ENCODE measurements at places on chromosomes 3 and 15.

DNA sequence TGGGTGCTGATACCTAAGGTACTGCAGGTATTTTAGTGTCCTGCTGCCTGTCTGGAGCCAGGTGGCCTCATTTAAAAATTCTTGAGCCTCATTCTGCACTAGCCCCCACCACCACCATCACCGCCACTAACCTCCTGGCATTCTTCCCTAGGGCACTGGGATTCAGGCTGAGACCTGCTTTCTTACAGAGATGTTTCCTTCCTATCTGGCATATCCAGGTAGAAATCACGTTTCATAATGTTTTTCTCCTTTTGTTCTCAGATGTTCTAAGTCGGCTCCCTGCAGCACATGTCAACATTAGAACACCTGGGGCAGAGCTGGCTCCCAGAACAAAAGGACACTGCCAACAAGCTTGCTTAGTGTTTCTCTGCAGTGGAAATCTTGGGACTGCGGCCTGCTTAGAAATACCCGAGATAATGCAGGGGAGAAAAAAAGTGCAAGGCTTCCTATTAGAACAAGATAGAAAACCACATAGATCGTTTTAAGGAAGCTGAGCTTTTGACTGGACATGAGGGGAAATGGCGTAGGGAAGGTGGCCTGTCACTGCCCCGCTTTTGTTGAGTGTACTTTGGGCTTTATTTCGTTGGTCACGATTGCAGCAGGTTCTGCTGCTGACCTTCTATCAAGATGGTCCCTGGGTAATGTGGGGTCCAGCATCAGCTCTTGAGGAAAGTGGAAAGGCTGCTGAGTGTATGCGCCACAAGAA, 59.6 kb upstream of the PPARG start:
- DNase-seq = peak; percentile 29

DNA sequence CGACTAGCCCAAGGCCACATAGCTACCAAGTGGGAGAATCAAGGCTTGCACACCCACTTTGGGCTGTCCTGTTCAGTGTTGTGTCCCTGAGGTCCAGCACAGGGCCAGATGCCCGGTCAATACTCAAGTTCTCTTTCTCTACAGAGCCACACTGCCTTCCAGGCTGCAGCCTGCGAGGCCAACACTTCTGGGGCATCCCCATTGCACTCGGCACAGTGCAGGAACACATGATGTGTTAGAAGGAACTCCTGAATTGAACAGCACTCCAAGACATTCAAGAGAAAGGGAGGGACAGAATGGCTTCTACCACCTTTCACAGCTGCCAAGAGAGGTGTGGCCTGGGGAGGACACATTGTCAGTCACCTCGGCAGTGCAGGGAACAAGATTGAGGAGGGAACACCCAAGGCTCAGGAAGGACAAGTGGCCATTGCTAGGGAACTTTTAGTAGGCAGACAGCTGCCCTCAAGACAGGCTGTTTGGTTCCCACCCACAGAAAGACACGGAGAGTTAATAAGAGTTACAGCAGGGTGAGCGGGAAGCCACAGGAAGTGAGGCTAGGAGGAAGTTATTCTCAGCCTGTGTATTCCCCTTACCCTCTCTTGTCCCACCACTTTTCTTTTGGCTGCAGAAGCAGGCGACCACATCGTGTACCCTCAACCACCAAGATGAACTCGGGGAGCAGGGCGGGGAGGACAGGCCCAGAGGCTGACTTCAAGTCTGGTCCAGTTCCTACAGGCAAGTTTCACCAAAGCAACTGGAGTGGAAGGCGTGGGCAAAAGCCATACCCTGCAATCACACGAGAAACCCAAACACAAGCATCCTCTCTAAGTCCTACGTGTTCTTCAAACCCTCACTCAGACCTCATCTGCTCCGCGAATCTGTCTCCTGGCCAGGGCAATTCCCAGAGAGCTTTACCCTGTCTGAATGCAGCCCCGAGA, 69.4 kb downstream of the SRGAP3 start:
- DNase-seq = no peak

DNA sequence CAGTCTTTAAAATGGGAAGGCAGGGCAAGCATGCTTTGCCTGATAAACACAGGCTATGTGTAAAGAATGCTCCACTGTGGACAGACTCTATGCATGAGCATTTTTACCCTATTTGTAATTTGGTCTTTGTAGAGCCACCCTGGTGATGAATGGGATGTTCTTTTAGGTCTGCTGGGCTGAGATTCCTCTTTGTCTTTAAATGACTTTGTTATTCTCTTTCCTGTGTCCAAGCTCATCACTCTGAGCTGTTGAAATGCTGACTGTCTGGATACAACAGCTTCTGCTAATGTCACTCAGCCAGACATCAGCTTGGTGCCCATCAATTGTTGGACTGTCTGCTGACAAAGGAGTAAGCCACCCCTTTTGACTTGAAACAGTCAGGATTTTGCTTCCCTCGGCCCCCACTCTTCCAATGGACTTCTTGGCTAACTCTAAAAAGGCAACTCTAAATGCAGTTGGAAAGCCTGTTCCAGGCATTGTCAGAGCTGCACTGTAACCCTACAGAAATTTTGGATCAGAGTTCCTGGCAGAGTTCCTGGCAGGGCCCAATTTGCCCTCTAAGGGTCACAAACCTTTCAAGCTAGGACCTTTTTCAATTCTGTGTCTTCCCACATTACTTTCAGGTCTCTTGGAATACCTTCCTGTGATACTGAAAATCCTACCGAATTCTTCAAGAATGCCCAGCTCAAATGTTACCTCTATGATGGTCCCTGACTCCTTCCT, 40.5 kb upstream of the EIF1B start:
- DNase-seq = no peak

GRCh38 chr3:6099458-6100075, 761.3 kb upstream of the GRM7 start:
- DNase-seq = no peak

GRCh38 chr3:68059628-68060152, 405.3 kb upstream of the SUCLG2 start:
- no peak for DNase-seq

- DNase-seq = no peak
Measured at GRCh38 chr3:110479731-110480130, 591.9 kb upstream of the NECTIN3 start.

DNA sequence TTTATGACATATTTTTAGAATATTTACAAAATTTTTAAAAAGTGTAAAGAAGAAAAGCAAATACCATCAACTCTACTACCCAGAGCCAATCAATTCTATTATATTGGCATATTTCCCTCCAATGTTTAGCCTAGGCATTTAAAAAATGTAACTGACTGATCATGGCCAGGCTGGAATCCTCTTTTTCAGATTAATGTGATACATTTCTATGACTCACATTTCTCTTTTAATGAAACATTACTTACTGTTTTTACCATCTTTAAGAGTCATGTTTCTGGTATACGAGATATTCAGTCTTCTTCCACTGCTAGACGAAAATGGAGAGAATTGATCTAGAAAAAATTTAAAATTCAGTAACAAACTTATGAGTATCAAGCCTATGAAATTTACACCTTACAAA, 53.4 kb upstream of the DCUN1D1 start:
- DNase-seq = no peak

DNA sequence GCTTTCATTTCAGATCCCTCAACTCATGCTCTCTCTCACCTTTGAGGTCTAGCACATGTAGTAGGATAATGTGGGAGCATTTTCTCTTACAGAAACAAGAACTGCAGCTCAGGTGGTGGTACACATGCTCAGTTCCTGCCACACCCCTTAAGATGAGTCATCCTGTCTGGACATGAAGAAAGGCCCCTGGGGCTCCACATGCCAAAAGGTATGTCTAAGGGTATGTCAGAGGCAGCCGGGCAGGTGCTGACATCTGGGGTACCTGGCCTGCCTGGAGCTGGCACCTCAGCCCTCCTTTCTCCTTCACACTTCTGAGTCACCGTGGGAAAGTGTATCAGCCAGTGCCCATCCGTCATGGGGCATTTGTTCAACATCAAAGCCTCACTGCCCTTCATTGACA, 209.9 kb downstream of the OCA2 start:
- DNase-seq = no peak

GRCh38 chr3:172449466-172450149, 1.4 kb upstream of the GHSR start:
- no peak for DNase-seq

- DNase-seq = no peak
Measured at GRCh38 chr3:26029321-26029720, 239.4 kb downstream of the OXSM start.

- no peak for DNase-seq
Measured at GRCh38 chr15:98866511-98866910, 141.1 kb downstream of the PGPEP1L start.

DNA sequence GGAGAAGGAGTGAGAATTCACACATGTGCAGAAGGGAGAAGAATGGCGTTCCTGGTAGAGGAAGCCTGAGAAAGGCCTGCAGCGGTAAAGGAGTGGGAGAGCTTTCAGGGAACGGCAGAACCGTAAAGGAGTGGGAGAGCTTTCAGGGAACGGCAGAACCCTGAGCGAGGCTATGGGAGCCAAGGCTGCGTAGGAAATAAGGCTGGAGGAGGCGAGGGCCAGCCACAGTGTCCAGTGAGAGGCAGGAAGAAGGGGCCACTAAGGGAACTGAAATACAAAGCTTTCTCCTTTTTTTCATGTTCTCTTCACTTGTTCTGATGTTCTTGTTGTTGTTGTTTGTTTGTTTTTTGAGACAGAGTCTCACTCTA, 41.6 kb downstream of the GOLGA6L10 start:
- no peak for DNase-seq

DNA sequence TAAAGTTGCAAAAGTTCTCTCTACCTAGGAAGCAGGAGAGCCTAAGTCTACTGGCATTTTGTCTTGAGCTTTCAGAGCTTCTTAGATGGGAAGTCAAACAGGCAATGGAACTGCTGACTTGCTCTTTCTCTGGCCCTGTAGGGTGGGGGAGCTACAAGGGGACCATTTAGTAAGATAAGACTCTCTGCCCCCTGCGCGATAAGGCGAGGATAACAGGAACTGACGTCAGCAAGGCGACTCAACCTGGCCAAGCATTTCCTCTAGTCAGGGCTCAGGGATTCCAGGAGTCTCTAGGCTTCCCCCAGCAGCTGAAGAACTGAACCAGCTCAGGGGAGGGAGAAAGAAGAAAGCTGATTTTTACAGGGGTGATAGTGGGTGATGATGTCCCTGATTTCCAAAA, 5.8 kb downstream of the RARB start:
- no peak for DNase-seq

GRCh38 chr3:37899711-37900306, 38.1 kb downstream of the CTDSPL start:
- no peak for DNase-seq

- no peak for DNase-seq
Measured at GRCh38 chr15:73233623-73234022, 135.1 kb downstream of the HCN4 start.

DNA sequence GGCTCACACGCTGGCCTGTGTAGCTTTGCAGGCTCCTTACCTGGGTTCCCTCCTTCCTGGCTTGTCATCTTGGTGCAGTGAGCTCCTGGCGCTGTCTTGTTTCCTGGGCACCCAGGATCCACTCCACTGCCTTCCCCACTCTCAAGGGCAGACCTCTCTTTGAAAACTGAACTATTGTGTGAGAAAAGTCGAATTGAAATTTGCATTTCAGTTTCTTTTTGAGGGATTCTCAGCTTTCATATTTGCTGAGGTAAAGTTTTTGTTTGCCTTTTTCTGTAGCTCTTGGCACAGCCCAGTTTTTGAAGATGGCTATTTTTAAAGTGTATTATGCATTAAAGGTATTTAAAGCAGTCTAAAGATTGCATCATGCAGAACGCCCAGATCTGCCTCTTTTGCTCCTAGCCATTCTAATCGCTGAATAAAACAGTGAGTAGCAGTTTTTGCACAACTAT, 70.1 kb downstream of the CCK start:
- no peak for DNase-seq
